Body of pancreas (tissue), 4 donors: ENCODE measurements at places on chromosomes 3 and 15.

DNA sequence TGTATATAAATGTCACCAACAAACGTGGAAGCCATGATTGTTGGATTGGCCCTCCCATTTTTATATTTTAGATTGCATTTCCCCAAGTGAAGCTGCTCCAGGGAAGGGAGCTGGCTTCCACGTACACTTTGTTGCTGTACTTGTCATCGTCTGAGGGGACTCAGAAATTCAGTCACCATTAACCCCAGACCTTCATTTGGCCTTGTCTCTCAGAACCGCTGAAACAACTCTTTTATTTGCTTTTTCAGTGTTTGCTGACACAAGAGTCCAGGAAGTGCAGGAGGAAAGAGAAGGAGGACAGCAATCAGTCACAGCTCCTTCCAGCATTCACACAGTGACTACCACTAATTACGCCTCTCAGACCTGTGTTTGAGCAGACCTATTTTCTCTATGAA lies 276.5 kb downstream of the TBL1XR1 start:
- peak; percentile 39 for DNase-seq

- no peak for DNase-seq
Measured at GRCh38 chr15:48541341-48542278, 103.9 kb downstream of the FBN1 start.

DNA sequence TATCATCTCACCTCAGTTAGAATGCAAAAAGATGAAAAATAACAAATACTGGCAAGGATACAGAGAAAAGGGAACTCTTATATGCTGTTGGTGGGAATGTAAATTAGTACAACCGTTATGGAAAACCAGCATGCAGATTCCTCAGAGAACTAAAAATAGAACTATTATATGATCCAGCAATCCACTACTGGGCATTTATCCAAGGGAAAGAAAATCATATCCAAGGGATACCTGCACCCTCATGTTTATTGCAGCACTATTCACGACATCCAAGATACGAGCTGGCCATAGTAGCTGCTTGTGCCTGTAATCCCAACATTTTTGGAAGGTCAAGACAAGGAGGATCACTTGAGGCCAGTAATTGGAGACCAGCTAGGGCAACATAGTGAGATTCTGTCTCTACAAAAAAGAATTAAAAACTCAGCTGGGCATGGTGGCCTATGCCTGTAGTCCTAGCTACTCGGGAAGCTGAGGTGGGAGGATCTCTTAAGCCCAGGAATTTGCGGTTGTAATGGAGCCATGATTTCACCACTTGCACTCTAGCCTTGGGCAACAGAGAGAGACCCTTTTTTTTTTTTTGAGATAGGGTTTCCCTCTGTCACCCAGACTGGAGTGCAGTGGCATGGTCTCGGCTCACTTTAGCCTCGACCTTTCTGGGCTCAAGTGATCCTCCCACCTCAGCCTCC lies 26.6 kb downstream of the USP50 start:
- DNase-seq, result no peak

- no peak for DNase-seq
Measured at GRCh38 chr3:88334187-88334868, 184.6 kb downstream of the C3orf38 start.

- no peak for DNase-seq
Measured at GRCh38 chr3:183378008-183378407, 50.4 kb downstream of the MCF2L2 start.

GRCh38 chr3:182117583-182117982 lies 405.9 kb downstream of the SOX2 start:
- no peak for DNase-seq

DNA sequence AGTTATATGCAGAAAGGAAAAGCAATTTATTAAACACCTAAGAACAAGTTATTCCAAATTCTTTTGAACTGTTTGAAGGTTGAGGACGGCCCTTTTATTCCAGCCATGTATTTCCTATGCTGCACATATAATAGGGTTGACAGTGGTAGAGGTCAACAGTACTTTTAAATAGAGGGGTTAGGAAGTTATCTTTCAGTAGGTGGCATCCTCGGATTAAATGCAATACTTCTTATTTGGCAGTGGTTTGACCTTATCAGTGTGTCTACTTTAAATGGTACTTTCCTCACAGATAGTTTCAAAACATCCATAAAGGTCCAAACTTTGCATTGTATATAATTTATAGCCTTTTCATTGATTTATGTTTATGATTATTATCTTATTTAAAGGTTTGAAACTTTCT lies 558.7 kb downstream of the TUSC7 start:
- no peak for DNase-seq
